ENCODE measurements at places on chromosomes 4 and X.

GRCh38 chrX:51891821-51892551 lies 1.4 kb upstream of the MAGED1 start:
- DNase-seq, result no peak

- no peak for DNase-seq
Measured at GRCh38 chr4:41322617-41323016, 65.9 kb downstream of the UCHL1 start.

DNA sequence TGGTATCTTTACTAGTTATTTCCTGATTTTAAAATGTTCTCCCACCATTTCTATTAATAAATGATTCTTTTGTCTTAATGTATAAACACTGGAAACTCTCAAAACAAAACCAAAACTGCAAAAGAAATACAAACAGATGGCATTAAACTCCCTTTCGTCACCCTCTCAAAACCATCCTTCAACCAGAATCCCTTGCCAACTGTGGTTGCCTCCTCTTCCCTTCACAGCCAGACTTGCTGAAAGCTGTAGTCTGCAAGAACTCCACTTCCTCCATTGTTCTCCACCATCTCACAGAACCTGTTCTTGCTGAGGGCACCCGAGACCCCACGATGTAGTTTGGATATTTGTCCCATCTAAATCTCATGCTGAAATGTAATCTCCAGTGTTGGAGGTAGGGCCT lies 96.5 kb downstream of the WWC2 start:
- DNase-seq, result no peak

- no peak for DNase-seq
Measured at GRCh38 chr4:7487502-7487901, 52.8 kb upstream of the PSAPL1 start.

DNA sequence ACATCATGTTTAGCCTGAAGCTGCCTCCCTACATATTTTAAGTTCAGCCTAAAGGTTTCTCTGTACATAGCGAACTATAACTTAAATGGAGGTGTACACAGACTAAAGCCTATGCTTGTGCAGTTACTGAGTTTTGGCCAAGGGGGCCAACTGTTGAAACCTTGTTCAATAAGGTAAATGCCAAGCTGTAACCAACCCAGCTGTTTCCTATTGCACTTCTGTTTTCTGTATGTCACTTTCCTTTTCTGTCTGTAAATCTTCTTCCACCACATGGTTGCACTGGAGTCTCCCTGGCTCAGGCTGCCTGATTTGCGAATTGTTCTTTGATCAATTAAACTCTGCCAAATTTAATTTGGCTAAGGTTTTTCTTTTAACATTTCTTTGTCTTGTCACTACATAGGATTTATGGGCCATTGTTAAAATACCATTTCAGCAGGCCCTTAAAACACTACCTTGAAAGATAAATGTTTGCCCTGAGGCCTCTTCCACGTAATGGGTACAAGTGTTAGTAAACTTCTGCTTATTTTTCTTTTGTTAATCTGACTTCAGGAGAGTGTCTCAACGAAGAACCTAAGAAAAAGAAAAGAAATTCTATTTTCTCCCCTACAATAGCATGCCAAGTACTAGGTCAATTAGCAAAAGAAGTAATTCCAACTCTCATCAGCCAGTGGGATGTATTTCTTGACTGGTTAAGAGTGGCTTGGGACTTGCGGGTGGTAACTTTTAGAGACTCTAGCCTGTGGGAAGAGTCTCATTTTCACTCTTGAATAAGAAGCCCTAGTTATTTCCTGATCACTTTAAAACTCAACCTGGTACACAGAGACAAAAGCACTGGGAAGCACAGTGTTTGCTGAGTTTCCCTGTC lies 45.7 kb upstream of the PRSS12 start:
- DNase-seq, result no peak

DNA sequence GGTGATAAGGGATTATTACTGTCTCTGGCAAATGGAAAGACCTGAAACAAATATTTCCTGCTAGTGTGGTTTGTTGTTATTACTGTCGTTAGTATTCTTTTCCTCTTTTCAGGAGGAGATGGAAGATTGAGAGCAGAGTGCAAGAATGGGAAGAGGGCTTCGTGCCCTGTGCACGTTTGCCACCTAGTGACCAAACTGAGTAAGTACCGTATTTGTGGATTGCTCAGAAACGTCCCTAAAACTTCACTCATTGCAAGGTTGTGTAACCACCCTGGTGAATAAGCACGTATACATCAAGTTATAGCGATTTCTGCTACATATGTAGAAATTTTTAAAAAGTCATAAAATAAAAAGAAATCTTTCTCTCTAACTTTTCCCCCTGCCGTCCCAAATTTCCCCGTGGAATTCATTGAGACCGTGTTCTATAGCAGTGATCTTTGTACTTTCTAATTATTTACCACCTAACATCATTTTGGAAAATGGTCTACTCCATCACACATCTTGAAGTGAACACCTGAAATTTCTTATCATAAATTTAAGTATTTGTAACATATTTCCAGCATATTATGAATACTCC lies 24.3 kb downstream of the LINC00632 start:
- DNase-seq, result peak; percentile 18

GRCh38 chr4:61397174-61397573 lies 197.0 kb downstream of the ADGRL3 start:
- no peak for DNase-seq

GRCh38 chr4:154076921-154077320 lies 288.0 kb upstream of the SFRP2 start:
- DNase-seq, result no peak

DNA sequence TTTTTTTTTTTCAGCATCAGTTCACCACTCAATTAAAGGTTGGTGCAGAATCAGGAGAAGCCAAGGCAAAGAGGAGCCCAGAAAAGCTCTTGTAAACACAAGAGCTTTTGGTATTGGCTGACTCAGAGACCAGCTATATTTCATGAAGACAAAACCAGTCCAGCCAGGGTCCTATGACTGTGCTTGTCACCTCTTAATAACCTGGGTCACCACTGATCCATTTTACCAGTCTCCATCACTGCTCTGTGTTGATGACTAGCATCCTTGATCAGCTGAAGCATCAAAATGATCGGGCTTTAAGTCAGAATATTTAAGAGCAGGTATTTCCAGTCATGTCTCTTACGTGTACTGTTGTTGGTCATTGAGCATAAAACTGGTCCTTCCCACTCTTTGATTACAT lies 237.9 kb downstream of the PACRGL start:
- DNase-seq, result no peak

DNA sequence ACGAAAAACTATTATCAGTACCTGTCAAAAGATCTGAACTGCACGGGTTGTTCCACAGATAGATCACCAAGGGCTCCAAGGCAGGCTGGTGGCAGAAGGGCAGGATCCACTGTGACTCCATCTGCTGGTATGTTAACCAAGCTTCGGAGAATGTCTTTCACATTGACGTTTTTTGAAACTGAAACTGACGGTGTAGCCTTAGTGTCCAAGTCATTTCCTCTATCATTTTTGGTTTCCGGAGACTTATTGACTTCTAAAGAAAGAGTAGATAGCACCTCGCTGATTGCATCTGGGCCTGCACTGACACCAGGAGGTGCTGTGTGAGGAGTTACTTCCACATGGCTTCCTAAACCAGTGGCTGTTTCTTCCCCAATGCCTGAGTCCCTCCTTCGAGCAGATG lies 186.9 kb downstream of the LRBA start:
- DNase-seq, result peak; percentile 46

DNA sequence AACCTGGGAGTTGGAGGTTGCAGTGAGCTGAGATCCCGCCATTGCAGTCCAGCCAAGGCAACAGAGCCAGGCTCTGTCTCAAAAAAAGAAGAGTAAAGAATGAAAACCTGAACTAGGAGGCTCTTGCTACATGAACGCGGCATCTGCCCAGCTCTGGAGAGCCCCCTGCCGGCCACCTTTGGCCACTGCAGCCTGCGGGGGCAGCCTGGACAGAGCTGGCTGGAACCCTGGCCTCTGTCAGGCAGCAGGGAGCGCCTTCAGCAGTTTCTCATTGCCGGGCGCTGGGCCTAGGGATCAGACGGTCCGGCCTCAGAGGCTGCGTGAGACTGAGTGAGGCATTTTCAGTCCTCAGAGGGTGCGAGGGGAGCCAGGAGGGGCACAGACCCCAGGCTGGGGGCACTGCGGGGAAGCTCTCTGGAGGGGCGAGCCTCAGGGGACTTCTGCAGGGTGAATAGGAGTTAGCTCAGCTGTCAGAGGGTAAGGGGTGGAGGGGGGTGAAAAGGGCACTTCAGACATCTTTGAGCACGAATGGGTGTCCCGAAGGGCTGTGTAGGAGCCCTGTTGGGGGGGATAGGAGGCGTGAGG lies 17.5 kb downstream of the DOK7 start:
- peak; percentile 71 for DNase-seq

DNA sequence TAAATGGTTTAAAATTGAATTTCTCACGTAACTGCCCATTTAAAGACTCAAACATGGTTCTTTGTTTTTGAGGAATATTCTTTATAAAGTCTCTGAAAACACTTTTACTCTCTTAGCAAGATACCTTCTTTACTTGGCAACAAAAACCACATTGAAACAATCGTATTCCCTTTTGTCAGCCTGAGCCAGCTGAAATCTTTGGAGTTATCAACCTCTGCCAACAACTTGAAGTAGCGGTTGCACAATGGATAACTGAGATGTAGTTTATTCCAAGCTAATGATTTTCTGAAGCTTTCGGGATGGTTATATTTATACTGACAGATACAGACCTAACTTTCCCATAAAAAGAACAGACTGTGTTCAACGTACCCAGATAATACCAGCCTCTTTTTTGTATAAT lies 561.3 kb downstream of the IL1RAPL1 start:
- no peak for DNase-seq

DNA sequence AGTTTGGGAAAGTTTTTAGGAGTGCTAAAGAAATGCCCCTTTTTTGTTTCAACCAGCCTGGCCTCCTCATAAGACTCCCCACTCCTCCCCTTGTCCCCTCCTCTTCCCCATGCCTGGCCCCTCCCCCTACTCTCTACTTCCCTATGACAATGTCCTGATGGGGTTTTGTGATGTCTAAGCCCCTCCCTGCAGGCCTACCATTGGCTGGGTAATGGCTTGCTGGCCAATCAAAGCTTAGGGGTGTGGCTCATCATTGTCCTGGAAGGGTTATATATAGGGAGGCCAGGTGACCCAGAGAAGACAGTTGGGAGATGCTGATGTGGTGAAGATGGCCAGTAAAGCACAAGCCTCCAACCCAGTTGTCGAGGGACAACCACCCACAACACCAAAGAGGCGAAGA lies 48.2 kb upstream of the PASD1 start:
- DNase-seq, result no peak
